ENCODE measurements at places on chromosomes 3 and 15. TPM values are rescaled to one million over a fixed set of nuclear protein-coding genes. Genes with fewer than 3 reads are reported as not detected.

Gene C3orf20
- not detected for total RNA-seq

Gene MPI
- total RNA-seq = 34.1 TPM

Gene FOXB1
- not detected for total RNA-seq

Gene ISG20
- total RNA-seq = 44.3 TPM

Gene GOLGA6L7
- total RNA-seq = not detected

Gene OSTN
- not detected for total RNA-seq

Gene POMGNT2
- total RNA-seq = 8.6 TPM

Gene CCR4
- total RNA-seq = not detected

Gene SAXO2
- total RNA-seq = 3.6 TPM

Gene ROPN1
- total RNA-seq = not detected

Gene SKOR1
- 0.03 TPM for total RNA-seq

Gene PLCL2
- 8.7 TPM for total RNA-seq

All from A549 treated with CpdA at 1 μM for 4 hours (cell line).